ENCODE measurements at places on chromosomes 11 and 22. TPM values are rescaled to one million over a fixed set of nuclear protein-coding genes. Genes with fewer than 3 reads are reported as not detected.

CDC42EP2 gene
- 27.4 TPM for total RNA-seq

AGBL2 gene
- total RNA-seq = 7.4 TPM

KRTAP5-2 gene
- not detected for total RNA-seq

PATE4 gene
- total RNA-seq = not detected

PRDM10 gene
- 12.1 TPM for total RNA-seq

BLID gene
- total RNA-seq = not detected

SUN2 gene
- total RNA-seq = 181 TPM

GSC2 gene
- not detected for total RNA-seq

TMPRSS13 gene
- total RNA-seq = 1.9 TPM

HPX gene
- total RNA-seq = 2.0 TPM

SEC14L3 gene
- not detected for total RNA-seq

PNPLA5 gene
- not detected for total RNA-seq

HOATZ gene
- total RNA-seq = not detected

RIMBP3B gene
- not detected for total RNA-seq

CSKMT gene
- total RNA-seq = 13.3 TPM
